ENCODE measurements at places on chromosomes 5 and 9.

DNA sequence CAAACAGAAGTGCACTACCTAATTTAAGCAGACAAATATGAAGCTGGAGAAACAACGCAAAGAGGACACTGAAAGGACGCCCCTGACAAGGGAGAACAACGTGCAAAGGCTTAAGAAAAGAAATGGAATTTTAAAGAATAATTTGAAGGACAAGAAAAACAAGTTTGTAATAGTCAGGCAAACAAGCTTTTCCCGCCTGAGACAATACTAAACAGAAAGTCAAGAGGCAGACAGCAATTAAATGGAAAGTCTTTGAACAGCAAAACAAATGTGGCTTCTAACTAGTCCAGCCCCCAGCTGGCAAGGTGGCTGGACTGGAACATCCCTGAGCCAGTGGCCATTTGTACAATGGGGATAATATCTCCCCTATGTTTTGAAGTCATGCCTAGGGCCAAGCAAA is 63.3 kb downstream of the SIL1 start:
- DNase-seq = peak; percentile 79

DNA sequence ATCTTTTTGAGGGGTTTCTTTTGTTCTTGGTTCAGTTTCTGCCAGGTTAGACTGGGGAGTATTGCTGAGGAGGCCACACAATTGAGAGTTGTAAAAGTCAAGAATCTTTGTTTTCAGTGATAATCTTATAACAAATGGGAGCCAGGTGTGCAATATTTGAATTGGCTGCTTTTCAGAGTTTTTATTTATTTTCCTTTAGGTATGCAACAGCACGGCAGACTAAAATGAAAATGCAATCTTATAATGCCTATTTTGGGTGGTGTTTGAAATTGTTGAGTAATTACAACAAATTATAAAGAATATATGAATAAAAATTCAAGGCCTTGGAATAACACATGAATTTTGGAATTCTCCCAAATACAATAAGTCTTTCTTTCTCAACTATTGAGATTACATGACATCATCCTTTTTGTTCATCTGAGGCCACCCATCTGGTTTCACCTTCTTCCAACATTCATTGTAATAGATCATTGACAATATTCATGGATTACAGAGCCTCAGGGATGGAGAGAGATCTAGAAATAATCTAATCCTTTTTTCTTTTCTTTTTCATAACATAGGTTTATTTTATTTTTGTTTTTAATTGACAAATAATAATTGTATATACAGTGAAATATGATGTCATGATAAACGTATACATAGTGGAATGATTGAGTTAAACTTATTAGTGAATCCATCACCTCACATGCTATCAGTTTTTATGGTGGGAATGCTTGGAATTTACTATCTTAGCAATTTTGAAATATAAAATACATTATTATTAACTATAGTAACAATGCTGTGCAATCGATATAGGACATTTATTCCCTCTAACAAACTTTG is 1061.0 kb downstream of the NR2F1-AS1 start:
- peak; percentile 95 for DNase-seq

DNA sequence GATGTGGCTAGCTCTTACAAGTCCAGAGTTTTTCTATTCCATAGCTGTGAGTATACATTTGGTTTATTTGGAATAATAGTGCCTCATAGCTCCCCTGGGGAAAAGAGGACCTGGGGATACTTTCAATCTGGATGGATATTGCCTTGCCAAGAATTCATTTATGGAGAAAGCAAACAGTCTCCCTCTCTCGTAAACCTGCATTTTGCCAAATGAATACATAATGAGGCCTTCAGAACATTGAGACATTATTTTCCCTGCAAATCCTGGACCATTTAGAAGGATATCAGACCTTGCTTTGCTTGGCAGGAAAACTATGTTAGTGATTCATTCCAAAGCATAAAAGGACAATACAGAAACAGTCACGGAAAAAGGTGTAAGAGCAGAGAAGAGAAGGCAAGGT is 569.6 kb upstream of the BRINP1 start:
- no peak for DNase-seq

DNA sequence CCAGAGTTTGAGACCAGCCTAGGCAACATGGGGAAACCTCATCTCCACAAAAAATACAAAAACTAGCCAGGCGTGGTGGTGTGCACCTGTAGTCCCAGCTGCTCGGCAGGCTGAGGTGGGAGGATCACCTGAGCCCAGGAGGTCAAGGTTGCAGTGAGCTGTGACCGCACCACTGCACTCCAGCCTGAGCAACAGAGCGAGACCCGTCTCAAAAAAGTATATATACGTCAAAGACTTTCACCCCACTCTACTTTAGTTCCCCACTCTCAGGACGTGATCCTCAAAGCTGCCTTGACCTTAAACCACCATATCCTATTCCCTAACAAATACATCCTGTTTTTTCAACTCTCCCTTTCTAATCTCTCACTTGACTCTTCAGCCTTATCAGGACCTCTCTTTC is 41.0 kb downstream of the PCDHGC5 start:
- DNase-seq = no peak

- DNase-seq = no peak
Observed at GRCh38 chr9:129242971-129243561, 65.0 kb upstream of the IER5L start.

DNA sequence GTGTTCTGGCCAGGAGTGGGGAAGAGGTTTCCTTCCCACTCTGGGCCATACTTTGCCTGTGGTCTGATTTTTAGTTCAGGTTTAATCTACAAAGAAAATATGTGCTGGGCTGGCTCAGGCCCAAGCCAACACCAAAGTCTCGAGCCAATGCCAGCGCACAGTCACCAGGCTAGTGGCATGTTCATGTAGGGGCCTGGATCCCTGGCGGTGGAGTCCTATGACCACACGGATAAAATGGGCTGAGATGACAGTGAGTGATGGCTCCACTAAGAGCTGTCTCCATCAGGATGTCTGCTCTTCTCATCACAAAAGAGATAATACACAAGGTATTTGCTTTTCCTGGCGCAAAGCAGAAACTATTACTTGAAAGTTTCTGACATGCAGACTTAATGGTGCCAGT is 92.9 kb upstream of the PTPN3 start:
- no peak for DNase-seq

DNA sequence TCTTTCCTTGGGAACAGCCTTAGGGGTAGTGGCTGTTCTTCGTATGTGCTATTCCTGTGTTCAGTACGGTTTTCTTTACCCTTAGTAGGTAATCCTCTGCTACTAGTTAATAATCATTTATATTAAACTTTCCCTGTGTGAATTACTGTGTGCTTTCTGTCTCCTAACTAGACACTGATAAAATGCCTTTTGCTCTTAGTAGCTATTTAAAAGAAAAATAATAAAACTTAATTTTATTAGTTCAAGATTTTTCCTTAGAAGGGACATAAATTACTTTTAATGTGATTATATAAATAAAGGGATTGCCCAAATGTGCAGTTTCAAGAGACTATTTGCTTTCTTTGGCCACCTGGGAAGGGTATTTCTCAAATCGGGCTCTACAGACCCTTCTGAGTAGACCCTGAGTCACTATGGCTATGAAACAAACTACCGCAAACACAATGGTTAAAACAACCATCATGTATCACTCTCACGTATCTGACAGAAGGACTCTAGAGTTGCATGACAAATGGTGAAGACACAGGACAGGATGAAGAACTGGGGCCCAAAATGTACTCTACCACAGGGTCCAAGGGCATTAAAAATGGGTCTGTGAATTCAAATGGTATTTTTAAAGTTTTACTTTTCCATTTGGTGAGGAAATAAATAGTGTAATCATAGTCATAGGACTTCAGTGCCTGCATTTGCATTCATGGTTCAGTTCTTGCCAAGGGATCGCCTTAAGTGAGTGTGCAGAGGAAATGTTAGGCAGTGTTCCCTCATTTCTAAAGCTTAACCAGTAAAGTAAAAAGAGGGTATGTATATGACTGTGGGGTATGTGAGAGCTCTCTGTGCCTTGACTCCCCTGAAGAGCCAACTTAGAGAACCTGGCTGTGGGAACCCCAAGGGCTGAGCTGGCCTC is 97.0 kb downstream of the TSSK1B start:
- DNase-seq = no peak

DNA sequence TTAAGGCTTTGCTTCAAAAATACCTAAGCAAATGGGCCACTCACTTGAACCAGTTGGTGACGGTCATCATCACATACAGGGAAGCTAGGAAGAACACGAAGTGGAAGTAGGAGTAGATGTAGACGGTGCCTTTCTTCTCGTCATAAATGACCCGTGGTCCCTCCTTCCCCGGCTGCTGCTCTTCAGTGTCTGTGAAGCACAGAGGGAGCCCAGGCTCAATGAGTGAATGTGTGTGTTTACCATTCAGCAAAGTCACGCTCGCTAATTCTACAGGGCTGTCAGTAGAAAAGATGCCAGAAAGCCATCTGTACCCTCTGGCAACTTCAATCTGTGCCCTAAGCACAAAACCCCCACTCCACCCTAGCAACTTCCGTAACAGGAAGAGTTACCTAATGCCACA is 109.8 kb downstream of the SERINC5 start:
- no peak for DNase-seq

DNA sequence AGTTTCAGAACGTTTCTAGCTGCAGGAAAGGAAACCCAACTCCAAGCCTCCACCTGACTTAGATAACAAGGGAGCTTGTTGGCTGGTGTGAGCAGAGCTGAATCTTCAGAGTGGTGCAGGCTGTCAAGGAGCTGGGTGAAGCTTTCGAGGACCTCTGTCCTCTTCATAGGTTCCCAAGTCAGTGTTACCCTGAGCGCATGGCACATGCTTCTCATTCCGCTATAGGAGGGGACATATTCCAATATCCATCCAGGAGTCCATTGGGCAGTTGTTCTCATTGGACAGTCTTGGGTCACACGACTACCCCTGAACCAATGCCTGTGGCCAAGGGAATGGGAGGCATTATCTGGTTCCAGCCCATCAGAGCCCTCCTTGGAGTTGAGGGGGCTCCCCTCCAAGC is 50.3 kb downstream of the DUSP1 start:
- DNase-seq = no peak

GRCh38 chr9:97536480-97536879 is 35.0 kb downstream of the TMOD1 start:
- no peak for DNase-seq

GRCh38 chr9:92941861-92942260 is 5.5 kb upstream of the FGD3 start:
- DNase-seq = no peak

DNA sequence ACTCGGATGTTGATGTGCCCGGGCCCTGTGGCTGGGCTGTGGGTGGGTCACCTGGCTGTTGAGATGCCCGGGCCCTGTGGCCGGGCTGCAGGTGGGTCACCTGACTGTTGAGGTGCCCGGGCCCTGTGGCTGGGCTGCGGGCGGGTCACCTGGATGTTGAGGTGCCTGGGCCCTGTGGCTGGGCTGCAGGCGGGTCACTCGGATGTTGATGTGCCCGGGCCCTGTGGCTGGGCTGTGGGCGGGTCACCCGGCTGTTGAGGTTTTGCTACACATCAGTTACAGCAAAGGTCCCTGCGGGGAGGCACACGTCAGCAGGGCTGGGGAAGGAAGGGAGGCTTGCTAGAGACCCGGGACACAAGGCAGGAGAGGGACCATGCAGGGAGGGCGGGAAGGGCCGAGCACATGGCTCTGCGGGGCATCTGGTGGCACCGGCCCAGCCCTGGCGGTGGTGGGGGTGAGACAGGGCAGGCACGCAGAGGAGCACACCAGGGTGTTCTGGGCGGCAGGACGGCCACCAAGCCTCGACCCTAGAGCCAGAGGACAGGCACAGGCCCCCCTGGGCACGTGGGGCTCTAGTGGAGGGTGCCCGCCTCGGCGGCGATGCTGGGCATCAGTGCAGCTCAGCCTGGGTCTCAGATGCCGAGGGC is 35.4 kb downstream of the PNPLA7 start:
- no peak for DNase-seq

DNA sequence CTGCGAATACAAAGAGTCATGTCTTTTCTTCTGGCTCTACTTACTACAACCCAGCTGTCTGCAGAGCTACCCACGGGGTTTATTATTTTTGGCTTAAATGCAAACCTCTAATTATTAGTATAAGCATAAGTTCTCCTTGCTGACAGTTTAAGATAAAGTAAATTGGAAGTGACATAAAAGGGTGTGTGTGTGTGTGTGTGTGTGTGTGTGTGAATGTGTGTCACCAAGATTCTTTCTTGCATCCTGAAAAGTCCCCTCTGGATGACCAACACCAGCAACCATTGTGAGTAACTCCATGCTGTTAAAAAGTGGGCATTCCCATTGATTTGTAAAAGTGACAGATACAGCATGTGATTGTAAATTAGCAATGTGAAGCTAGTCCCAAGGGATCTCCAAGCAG is 803.8 kb upstream of the ZNF608 start:
- DNase-seq = no peak

DNA sequence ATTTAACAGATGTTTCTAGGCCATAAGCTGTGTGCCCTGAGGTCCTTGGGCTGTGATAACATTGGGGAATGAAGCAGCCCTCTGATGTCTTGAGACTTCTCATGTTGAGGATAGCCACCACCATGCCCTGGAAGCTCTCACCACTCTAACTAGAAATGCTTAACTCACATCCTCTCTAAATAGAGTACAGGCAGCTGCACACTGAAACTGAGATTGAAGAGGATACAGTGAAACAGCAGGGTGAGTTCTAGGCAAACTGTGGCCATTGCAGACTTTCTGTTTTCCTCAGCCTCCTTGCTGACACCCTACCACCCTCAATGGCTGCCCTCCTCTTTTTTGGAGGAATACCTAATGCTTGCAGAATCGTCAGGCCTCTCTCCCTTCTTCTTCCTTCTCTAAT is 22.4 kb downstream of the UTP15 start:
- DNase-seq = no peak

DNA sequence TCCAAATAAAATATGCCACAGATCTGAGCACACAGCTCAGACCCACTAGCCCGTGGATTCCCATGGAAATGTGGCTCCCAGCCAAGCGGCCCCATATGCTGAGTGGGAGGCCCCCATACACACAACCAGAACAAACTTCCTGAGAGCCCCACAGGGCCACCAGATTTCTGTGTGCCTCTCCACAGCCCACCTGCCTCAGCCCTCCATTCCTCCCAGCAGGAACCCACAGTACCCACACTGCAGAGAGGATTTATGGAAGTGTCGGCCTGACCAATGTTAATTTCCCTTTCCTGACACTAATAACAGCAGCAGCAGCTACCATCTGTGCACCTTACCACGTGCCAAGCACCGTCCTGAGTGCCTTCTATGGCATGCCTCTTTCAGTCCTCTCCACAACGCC is 99.3 kb upstream of the SPOCK1 start:
- no peak for DNase-seq
